ENCODE measurements at places on chromosomes 7 and 10. TPM values are rescaled to one million over a fixed set of nuclear protein-coding genes. Genes with fewer than 3 reads are reported as not detected.

The MAT1A gene
- total RNA-seq, result 0.61 TPM

The BAIAP2L1 gene
- total RNA-seq, result 31.5 TPM

The ZNF804B gene
- not detected for total RNA-seq

The PARP12 gene
- total RNA-seq, result 25.6 TPM

The CDK14 gene
- 1.2 TPM for total RNA-seq

The UNCX gene
- not detected for total RNA-seq

The CLDN4 gene
- total RNA-seq, result 24.9 TPM

All from NCI-H460 (cell line).